Activated CD4-positive, alpha-beta memory T cell treated with anti-CD3 and anti-CD28 coated beads, Interleukin-2, amount 10 ng/mL, durations not matched to agents 7 days and 5 days (primary cell): ENCODE measurements at places on chromosomes 12 and 14.

GRCh38 chr12:115337693-115338543 lies 653.9 kb upstream of the TBX3 start:
- no peak for DNase-seq

DNA sequence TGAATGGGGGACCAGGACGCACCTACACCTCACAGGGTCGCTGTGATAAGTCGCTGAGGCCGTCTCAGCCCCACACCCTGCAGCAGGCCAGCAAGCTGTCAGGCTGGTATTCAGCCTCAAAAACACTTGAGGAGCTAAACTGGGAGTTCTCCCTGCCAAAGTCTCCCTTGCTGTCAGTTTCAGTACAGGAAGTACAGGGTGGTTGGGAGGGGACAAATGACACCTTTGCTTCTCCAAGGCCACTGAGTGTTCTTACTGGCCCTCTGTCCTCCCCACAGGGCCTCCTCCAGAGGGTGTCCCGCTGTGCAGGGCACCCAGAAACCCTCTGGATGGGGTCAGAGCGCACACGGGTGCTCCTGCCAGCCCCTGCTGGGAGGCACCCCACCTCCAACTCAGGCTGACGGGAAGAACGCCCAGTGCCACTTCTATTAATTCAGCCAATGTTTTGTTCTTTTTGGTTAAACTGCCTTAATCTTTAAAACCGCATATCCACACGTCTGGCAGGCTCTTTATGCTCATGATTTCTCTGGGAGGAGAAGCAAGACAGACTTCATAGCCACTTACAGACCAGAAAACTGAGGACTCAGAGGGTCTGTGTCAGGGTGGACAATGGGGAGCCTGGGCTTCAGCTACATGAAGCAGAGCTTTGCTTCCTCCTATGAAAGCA lies 75.9 kb downstream of the ITPK1 start:
- no peak for DNase-seq

- DNase-seq, result no peak
Measured at GRCh38 chr12:5335069-5335468, 96.8 kb upstream of the NTF3 start.

DNA sequence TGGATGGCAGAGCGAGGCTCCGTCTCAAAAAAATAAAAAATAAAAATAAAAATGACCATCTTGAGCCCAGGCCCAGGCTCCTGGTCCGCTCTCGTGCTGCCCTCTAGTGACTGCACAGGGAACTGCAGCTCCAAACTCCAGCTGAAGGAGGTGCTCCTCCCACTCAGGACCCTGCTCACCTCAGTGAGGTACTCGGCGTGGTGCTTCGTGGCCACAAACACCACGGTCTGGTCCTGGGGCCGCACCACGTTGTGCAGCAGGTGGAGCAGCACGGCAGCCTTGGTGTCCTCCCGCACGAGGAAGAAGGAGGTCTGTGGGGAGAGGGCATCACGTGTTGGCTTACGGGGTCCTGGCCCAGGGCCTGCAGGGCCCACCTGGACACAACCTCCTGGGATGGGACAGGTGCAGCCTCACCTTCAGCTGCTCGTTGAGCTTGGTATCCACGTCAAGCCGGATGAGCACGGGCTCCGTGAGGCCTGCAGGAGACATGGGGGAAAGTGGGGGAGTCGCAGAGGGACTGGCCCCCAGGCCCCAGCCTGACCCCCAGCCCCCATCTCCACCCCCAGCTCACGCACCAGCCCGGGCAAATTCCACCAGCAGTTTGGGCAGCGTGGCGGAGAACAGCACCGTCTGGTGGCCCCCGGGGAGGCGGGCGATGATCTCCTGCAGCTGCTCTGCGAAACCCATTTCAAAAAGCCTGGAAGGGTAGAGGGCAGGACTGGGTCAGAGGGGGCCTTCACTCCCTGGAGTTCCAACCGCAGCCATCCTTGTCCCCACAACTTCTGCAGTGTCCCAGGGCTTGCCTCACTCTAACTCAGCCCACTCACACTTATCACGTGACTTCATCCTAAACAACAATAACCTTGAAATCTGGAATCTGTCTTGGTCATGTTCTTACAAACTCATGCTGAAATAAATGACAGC lies 10.6 kb downstream of the DDX54 start:
- DNase-seq, result peak; percentile 77

DNA sequence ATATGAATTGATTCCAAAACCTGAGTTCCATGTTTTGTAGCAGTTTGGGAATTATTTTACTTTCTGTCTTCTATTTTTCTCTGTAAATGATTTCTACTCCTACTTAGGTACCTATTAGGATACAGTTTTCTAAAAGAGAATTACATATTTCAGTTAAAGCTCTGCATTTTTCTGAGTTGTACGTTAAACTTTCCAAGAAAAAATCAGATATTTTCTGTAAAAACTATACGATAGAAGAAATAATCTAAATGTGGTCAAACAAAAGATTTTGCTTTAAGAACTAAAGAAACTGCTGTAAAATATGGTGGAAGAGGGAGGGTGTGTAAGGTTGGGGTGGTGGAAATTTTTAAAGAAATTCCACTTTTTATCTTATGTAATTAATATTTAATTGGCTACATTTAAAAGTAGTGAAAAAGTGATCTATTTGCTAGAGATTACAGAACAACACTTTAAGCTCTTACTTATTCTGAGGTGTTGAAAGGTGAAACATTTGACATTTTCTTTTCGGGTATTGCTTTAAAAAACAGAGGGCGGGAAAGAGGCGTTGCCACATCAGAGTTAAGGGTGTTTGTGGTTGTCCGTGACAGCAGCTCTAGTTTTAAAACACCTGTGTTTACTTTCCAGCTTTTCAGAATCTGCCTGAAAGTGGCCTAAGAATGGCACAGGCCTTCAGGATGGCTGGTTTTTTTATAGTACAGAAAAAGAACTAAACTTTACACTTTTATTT lies 187.3 kb downstream of the MIPOL1 start:
- no peak for DNase-seq

GRCh38 chr12:91113621-91114020 lies 2.3 kb upstream of the LUM start:
- DNase-seq, result no peak

DNA sequence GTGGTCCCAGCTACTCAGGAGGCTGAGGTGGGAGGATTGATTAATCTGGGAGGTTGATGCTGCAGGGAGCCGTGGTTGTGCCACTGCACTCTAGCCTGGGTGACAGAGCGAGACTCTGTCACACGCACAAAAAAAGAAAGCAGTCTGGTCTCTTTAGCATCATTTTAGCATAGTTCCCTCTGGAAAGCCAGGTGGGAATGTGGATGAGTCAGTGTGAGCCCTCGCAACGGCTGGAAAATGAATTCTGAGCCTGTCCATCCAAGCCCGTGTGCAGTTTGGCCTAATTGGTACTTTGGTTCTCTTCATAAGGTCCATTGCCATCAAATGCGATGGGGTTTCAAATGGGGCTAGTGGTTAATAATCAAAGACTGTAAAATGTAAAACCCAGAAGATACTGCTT lies 2.4 kb downstream of the MYL2 start:
- no peak for DNase-seq

DNA sequence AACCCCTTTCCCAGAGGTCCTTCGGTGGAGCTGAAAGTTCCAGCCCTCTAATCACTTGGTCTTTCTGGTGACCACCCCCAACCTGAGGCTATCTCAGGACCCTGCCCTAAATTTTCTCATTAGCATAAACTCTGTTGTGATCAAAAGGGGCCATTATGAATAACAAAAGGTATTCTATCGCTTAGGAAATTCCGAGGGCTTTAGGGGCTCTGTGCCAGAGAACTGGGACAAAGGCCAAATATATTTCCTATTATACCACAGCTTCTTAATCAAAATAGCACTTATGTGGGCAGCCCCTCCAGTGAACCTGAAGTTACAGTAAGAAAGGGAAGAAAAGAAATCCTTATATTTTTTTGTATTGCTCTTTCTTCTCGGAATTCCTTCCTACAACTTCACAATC lies 125.3 kb upstream of the NPAS3 start:
- DNase-seq, result no peak

- DNase-seq, result no peak
Measured at GRCh38 chr12:115953450-115953849, 324.0 kb downstream of the MED13L start.

DNA sequence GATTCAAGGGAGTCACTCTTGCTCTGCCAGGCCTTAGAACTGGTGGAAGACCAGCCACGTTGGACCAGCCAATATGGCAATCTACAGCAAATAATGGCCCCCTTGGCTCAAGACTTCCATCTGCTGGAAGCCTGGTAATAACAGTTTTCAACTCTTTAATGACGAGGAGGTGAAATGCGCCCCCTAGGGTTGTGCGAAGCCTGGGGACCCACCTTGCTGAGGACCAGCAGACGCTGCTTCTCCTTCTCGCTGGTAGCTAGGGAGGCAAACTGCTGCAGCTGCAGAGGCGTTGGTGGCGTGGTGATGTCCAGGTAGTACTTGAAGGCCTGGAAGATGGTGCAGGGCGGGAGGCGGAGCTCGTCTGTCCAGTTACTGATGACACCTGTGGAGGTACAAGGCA lies 41.5 kb upstream of the FBXO21 start:
- DNase-seq, result no peak

DNA sequence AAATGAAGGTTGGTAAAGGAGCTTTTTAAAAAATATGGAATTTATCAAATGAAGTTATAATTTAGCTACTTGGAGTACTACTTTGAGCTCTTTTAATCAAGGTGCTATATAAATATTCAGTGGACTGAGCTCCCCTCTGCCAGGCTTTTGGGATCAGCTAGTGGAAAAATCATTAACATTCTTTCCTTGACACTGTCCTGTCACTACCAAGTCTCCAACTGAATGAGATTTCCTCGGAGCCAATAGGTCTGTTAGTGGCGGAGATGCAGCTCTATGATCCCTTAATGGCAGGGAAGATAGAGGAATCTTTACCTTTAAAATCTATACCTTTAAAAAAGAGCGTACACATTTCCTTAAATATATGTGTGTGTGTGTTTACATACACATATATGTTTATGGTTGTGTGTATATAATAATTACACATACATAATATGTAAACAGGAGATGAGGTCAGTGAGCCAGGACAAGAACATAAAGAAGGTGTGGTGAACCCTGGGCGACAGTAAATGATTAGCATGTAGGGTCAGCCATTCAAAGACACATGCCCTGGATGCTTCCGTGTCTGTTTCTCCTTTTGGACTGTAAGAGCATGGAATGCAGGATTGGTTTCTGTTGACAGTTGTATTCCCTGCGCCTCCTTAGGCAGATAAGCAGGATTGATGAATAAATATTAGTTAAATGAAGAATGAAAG lies 47.7 kb upstream of the ATP2A2 start:
- DNase-seq, result no peak

GRCh38 chr12:123131879-123132402 lies 18.9 kb downstream of the PITPNM2 start:
- DNase-seq, result peak; percentile 33

DNA sequence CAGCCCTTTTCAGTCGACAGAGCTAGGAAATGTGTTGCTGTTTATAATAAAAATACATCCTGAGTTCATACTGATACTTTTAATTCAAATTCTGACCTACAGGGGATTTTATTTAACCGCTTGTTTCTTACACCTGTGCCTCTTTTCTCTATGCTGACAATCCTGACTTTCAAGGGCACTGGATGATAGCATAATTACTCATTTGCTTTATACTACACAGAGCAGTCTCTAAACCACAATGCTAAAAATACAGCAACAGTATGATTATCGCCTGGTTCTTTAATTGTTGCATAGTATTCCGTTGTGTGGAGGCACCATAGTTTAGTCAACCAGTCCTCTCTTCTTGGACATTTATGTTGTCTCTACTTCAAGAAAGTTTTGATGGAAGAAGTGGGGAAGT lies 372.9 kb downstream of the DPF3 start:
- no peak for DNase-seq

DNA sequence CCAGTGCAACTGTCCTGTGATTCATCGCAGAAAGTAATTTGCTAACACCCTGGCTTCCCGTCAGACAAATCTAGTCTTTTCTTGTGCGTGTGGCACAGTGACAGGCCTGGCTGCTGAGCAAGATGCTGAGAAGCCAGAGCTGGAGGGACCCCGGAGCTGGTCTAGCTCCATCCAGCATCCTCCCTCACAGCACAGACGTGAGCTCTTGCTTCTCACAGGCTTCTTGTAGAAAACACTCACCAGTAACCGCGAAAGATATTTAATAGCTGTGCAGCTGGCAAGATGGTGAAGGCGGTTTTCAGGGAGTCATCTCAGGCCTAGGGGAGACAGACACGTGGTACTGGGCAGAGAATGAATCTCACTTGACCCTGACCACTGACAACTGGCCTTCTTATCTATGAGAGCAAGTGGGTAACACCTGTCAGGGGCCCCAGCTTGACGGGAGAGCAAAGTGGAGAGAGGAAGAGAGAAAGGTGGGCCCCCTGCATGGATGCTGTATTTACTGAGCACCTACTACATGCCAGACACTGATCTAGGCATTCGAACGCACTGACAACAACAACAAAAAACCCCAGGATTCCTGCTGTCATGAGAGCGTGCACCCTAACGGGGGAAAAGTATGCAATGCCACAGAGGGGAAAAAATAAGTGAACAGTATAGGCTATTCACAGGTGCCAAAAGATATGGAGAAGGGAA lies 63.3 kb downstream of the CCDC88C start:
- no peak for DNase-seq

- no peak for DNase-seq
Measured at GRCh38 chr12:127273626-127274025, 993.3 kb upstream of the TMEM132C start.

- DNase-seq, result no peak
Measured at GRCh38 chr14:101500061-101500460, 61.2 kb upstream of the DIO3 start.

- no peak for DNase-seq
Measured at GRCh38 chr12:49673446-49674317, 33.5 kb downstream of the FMNL3 start.

GRCh38 chr12:2783936-2784600 lies 10.7 kb upstream of the FKBP4 start:
- DNase-seq, result peak; percentile 44

DNA sequence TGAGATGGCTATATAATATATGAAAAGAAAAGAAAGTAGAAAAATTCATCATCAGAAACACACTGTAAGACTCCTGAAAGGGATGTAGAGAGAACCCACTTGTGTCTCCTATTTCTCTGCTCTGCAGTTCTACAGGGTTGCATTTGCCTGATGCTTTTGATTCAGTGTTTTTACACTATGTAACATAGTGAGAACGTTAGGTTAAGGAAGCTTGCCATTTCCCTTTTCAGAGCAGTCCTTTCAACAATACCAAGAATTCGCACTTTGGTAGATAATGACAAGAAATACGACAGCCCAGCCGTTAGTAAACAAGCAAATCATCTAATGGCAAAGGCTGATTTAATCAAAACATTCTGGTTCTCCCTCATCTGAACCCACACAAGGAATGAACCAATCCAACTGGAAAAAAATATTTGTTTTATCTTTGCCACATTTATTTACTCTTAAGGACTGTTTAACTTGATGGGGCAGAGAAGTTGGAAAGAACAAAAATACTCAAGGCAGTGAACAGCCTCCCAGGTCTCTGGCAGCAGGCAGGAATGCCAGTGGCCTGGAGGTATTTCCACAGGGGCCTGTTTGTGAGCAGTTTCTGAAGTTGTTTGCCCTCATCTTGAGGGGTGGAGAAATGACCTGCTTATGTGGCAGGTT lies 30.8 kb upstream of the SOCS2 start:
- DNase-seq, result no peak
